GM12892 (cell line): ENCODE measurements at places on chromosomes 5 and 9.
A peak's percentile ranks its signal among the peaks of the same experiment; 100 is the strongest.

- no peak for DNase-seq
These were observed 198.9 kb downstream of the TSSK1B start for GRCh38 chr5:113235884-113236283.

DNA sequence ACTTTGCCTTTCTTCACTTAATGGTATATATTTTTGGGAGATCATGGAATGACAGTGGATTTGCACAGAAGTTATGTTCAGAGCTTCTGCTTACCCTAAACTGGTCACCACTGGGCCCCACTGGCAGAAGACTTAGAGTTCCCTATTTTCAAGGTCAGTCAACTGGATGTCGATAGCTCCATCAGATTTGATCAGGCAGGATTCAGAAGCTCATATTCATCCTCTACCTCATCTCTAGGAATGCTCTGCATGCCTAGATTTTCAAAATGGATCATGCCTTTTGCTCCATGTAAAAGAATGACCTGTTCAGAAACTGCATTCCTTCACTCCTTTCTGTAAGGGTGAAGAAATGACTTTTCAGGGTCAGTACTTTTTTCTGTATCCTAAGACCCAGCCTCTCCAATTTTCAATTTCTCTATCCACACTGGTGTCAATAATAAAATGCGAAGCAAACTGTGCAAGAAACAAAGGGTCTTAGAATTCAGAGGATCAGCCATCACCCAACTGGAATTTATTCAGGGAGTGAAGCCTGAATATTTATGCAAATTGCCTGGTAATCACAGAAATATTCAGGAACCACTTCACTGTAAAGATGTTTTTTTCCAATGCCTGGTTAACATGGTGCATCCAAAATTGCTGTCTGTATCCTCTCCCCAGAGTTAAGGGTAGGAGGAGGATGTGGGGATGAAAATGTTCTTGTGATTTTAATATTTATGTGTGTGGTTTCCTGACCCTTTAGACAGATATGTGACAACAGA, 125.4 kb downstream of the DOCK2 start:
- DNase-seq = no peak

- DNase-seq = no peak
These were observed 15.6 kb upstream of the CKS2 start for GRCh38 chr9:89295400-89295799.

- DNase-seq = no peak
These were observed 50.3 kb downstream of the PHAX start for GRCh38 chr5:126651013-126651577.

DNA sequence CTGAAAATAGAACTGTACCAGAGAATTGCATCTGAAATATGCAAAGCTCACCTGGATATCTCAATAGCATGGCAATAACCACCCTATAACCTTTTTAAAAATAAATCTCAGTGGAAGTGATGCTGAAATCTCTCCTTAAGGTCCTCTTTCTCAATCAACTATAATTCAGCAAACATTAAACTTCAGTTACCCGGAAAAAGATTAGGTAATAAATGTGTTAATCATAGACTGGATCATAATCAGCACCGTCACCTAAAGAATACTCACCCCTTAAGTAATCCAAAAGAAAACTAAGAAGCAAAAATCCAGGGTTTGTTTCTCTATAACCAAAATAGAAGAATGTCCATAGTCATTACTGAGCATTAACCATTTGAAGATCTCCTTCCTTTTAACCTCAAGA, 44.3 kb upstream of the DENND4C start:
- DNase-seq = no peak

GRCh38 chr9:126471084-126471624, 142.6 kb upstream of the LMX1B start:
- no peak for DNase-seq

DNA sequence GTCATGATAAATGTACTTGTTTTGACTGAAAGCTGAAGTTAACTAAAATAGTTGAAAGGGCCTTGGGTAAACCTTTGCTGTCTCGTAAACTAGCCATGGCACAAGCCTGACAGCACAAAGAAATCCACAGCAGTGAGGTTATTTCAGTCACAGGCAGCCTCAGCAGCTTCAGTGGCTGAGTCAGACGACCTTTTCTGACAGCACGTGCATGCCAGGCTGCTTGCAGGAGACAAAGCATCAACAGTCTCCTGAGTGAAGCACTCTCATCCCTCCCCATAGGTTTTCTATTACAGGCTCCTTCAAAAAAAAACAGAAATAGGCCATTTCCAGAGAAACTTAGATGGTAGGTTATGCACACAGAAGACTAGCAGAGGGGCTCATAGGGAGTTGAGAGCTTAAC, 34.6 kb downstream of the OXCT1 start:
- DNase-seq = no peak

GRCh38 chr5:91228188-91228587, 154.9 kb downstream of the ARRDC3 start:
- DNase-seq = no peak

GRCh38 chr9:112711050-112711689, 6.7 kb downstream of the INIP start:
- no peak for DNase-seq

- peak; percentile 33 for DNase-seq
These were observed 22.5 kb upstream of the SHB start for GRCh38 chr9:38091310-38092199.

DNA sequence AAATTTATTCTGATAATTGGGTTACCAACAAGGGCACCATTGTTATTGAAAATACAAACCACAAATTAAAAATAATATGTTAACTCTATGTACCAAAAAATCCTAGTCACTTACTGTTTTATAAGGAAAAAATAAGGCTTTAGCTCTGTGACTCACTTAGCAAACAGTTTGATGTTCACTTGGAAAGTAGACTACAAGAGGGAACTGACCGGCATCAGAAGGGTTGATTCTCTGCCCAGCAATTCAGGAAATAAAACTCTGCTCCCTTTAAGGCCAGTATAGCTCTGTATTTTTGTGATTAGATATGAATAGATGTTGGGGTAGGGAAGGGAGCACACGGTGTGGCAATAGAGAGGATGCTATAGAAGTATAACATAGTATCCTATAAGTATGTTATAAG, 671.3 kb downstream of the LRRC70 start:
- no peak for DNase-seq

GRCh38 chr5:1800472-1801221, 560 bp upstream of the NDUFS6 start:
- DNase-seq = no peak

DNA sequence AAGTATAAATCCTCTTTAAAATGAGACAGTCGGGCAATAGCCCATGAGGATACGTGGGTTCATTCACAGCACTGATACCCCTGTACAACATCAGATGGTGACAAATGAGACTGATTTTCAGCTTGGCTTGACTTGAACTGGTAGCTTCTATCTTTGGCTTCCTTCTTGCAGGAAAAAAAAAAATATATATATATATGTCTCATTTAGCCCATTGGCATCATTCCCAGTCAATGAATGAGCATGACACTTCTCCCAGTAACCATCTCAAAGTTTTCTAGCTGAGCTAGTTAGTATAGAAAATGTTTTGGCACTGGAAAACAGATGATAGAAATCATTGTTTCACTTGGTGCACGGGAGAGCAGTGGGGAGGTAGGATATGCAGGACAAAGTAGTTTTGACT, 222.5 kb upstream of the TAS2R1 start:
- no peak for DNase-seq

- DNase-seq = no peak
These were observed 68.1 kb downstream of the SPOCK1 start for GRCh38 chr5:137431051-137431450.

- DNase-seq = no peak
These were observed 10.8 kb downstream of the TCF7 start for GRCh38 chr5:134125039-134126015.

DNA sequence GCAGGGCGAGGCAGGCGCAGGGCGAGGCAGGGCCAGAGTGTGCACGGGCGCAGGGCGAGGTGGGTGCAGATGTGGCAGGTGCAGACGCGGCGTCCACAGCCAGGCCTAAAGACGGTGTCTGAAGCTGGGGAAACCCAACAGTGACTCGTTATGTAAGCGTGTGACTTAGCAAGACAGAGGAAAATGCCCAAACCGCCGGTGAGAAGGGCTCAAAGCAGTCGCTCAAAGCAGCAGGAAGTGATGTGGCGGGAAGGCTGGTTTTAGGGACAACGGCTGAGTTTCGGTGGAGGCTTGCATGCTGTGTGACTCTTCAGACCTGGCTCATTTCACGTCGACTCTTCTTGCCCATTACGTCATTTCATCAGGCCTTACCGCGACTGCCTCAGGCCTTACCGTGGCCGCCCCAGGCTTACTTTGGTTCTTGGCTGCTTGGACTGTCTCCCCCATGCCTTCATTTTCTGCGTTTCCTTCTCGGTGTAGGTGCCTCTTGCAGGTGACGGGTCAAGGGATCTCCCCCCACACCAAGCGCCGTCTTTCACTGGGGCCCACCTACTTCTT, 50.5 kb upstream of the EXOC3 start:
- DNase-seq = no peak

- DNase-seq = no peak
These were observed 103.3 kb upstream of the ZNF608 start for GRCh38 chr5:124849774-124850173.

GRCh38 chr5:108867656-108868055, 120.0 kb downstream of the FER start:
- DNase-seq = no peak

- DNase-seq = no peak
These were observed 24.1 kb upstream of the CER1 start for GRCh38 chr9:14746626-14747025.

DNA sequence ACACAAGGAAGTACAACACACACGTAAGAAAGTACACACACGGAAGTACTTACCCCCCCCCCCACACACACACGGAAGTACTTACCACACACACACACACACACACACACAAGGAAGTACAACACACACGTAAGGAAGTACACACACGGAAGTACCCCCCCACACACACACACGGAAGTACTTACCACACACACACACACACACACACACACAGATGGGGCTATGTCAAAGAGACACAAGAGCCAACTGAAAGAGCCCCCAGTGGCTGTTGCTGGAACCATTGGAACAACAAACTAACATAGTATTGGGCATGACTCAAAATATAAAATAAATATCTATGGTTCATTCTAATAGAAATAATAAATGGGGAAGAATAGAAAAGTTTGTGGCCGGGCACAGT, 4.9 kb upstream of the MAPK9 start:
- DNase-seq = no peak

GRCh38 chr5:1387059-1387755, 42.3 kb upstream of the CLPTM1L start:
- DNase-seq = no peak

- DNase-seq = no peak
These were observed 47.1 kb upstream of the ZNF354A start for GRCh38 chr5:178777520-178777919.

DNA sequence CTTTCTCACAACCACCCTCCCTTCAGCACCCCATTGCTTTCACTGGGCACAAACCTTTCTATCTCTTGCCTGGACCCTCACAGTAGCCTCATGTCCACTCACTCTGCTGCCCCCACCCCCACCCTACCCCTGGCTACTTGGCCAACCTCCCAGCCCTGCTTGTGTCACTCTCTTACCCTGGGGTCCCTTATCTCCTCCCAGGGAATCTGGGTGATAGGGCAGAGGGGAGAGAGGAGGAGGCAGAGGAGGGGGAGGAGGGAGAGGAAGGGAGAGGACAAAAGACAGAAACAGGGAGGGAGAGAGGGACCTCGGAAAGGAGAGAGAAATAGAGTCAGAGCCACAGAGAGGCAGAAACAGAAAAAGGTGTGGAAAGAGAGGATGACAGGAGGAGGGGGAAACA, 25.0 kb upstream of the KIF12 start:
- DNase-seq = no peak

GRCh38 chr5:57878301-57878722, 395.7 kb upstream of the ACTBL2 start:
- no peak for DNase-seq

- DNase-seq = no peak
These were observed 108.2 kb upstream of the SPATA31D4 start for GRCh38 chr9:81819859-81820546.

DNA sequence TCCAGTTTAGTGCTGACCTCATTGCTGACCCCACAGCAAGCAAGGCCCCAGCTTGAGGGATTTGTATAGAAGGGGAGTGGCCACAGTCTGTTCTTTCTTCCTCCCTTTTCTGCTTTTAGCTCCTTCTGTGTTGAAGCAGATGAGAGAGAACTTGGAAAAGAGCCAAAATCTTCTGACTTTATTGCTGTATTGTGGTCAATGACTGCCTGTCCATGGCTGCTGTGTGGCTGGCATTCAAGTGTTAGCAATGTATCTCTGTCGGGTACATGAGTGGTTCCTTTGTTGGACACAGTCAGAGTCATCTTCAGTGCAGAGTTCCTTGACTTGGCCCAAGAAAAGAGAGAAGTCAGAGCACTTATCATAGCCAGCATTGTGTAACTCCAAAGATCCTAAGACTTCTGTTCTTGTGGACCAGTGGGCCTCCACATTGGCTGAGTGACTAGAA, 154.1 kb downstream of the LRRC70 start:
- DNase-seq = no peak

GRCh38 chr9:90457386-90458190, 185.0 kb downstream of the DIRAS2 start:
- DNase-seq = no peak

GRCh38 chr5:158382473-158382872, 523.5 kb upstream of the CLINT1 start:
- no peak for DNase-seq

- no peak for DNase-seq
These were observed 668.7 kb downstream of the NR2F1-AS1 start for GRCh38 chr5:92912283-92912682.

DNA sequence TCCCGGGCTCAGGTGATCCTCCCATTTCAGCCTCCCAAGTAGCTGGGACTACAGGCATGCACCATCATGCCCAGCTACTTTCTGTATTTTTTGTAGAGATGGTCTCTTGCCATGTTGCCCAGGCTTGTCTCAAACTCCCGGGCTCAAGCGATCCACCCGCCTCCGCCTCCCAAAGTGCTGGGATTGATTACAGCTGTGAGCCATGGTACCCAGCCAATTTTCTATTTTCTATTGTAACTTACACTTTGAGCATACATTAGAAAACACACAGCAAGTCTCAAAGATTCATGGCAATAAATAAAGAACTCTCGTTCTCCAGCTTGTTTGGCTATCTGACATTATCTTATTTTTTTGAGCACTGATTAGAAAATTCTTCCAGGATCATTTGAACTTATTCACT, 228.7 kb downstream of the ADAMTS6 start:
- DNase-seq = no peak

DNA sequence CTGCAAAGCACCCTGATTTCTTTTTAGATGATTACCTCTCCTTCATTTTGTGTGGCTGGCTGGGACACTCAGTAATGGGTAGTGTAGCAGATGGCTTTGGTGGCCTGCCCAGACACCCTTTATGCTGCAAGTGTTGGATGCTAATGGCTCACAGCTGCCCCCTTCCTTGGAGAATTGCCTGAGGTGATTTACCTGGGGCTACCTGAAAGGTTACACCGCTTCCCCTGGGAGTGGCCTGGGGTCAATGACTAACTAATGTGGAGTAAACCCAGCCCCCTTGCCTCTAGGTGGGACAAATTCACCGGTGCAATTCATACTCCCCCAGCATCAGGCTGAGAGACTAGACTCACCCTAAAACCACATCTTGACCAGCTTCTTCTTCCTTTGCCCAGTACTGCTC, 23.5 kb upstream of the HAND1 start:
- no peak for DNase-seq

- DNase-seq = no peak
These were observed 42.3 kb downstream of the JADE2 start for GRCh38 chr5:134567641-134568336.
